CD4-positive, alpha-beta T cell treated with Interleukin-21 for 1 hour (primary cell): ENCODE measurements at places on chromosomes 5 and 9.
A peak's percentile ranks its signal among the peaks of the same experiment; 100 is the strongest.

DNA sequence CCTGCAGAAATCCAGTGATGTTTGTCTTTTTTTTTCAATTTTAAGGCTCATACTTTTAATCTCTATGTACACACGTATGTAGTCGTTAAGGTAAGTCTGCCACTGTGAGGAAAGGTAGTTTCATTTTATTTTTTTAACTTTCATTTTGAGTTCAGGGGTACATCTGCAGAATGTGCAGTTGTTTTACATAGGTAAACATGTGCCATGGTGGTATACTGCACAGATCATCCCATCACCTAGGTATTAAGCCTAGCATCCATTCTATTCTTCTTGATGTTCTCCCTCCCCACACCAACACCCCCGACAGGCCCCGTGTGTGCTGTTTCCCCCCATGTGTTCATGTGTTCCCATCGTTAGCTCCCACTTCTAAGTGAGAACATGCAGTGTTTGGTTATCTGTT, 19.7 kb downstream of the MUSK start:
- no peak for DNase-seq

- no peak for DNase-seq
Measured at GRCh38 chr9:129434187-129434586, 186.7 kb downstream of the C9orf50 start.

DNA sequence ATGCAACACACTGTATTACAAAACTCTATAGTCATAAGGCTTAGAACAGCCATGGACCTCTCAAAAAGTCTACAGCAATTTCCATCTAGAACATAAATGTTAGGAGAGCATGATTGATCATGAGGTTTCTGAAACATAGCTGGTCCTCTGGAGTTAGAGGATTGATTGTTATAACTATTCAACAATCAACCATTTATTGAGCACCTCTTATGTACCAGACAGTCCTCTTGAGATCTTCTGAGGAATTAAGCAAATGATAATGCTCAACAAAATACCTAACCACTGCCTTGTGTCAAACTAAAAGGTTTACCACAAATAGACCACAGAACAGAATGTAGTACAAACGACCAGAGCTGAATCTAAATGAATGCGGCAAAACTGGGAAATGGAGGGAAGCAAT, 3.4 kb upstream of the AGTPBP1 start:
- no peak for DNase-seq

GRCh38 chr9:124869466-124869985, 7.6 kb downstream of the ARPC5L start:
- no peak for DNase-seq

- DNase-seq, result no peak
Measured at GRCh38 chr5:7394889-7395431, 978 bp upstream of the ADCY2 start.

DNA sequence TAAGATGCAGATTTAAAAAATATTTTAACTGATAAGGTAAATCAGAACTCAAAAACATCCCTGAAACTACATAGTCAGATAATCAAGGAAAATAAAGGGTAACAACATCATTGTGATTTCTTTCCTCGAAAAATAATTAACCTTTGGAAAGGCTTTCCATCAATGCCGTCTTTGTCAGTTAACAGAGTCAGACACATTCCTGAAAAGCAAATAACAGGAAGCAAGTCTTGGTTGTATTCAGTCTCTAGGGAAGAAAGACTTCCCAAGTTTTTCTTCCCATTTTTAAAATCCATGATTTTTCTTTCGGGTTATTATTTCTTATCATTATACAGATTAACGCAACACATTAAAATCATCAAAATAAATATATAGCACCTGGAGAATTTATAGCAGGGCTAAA, 256.4 kb upstream of the CDH6 start:
- DNase-seq, result no peak

GRCh38 chr9:6072453-6072852, 57.0 kb upstream of the RANBP6 start:
- no peak for DNase-seq

DNA sequence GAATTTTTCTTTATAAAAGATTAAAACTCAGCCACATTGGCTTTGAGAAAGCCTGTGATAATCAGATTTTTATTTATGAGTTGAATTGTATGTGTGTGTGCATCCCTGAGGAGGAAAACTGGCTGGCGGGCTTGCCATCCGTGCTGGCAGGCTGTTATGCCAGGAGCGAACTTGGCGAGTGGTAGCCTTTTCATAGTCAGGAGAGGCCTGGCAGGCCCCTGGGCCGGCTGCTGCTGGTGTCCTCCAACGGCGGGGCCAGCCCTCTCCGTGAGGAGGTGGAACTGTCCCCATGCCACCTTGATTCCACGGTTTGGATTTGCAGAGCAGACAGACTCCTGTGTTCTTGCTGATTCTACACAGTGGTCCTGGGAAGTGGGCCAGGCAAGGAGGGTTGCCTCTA, 43.3 kb downstream of the ZNF618 start:
- no peak for DNase-seq

GRCh38 chr9:10008101-10008799, 604.6 kb downstream of the PTPRD start:
- DNase-seq, result no peak

GRCh38 chr9:114365194-114365593, 22.6 kb downstream of the AKNA start:
- DNase-seq, result no peak

GRCh38 chr5:138339091-138339456, 1.0 kb downstream of the FAM53C start:
- DNase-seq, result no peak

DNA sequence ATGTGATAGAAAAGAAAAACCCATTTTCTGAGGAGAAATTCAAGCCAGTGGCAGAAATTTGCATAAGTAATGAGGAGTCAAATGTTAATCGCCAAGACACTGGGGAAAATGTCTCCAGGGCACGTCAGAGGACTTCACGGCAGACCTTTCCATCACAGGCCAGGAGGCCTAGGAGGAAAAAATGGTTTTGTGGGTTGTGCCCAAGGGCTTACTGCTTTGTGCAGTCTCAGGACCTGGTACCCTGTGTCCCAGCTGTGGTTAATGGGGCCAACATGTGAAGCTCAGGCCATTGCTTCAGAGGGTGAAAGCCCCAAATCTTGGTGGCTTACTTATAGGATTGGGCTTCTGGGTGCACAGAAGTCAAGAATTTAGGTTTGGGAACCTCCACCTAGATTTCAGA, 54.8 kb upstream of the ADAMTS2 start:
- no peak for DNase-seq

DNA sequence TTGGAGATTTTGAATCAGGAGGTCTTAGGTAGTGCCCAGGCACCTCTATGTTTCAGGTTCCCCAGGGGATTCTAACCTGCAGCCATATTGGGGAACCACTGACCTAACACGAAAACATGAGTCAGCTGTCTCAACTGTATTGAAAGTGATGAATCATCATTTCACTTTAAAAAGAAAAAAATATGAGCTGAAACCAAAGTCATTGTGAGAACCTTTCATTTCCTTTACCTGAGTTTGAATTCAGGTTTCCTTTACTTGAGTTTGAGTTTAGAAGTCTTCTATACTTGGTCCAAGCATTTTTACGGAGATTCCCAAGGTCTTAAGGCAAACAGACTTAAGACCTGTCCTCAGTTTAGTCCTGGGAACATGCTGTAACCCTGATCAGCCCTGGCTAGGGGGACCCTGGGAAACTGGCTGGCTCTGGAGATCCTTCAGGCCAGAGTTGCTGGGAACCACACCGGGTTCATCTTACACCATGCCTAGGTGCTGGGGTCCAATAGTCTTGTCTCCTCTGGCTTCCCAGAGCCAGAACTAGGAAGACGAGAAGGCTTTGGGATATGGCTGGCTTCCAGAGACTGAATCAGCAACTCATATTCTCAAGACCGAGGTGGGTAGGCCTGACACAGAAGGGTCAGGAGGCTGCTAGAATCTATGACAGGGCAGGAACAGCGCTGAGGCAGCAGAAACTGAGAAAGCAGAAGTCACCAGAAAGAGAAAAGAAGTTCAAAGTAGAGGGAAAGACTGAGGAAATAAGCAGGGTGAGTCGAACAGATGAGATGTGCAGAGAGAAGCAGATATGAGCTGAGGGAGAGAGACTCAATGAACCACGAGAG, 16.4 kb upstream of the PDCD1LG2 start:
- peak; percentile 17 for DNase-seq

- DNase-seq, result no peak
Measured at GRCh38 chr9:135561391-135562234, at the start of gene PAEP. Gene PAEP (plus strand): TSS chr9:135561756.

GRCh38 chr9:120922404-120923195, 4.0 kb downstream of the TRAF1 start:
- DNase-seq, result peak; percentile 27

GRCh38 chr9:72537011-72537545, 15.7 kb downstream of the TMC1 start:
- DNase-seq, result no peak

DNA sequence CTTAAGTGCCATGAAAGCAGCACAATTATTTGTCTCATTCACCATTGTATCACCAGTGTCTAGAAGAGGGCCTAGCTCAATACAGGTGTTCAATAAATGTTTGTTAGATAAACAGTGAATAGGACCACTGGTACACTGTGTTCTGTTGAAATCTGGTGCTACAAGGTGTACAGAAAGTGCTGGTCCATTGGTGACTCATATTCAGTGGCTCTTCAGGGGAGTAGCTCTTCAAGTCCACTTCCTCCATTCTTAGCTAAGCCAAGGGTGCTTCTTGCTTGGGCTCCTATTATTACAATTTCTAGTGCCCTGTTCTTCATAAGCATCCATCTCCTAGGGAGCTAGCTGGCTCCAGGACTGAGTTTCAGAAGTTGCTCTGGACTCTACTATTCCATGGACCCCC, 6.4 kb upstream of the FCHO2 start:
- no peak for DNase-seq

GRCh38 chr9:98099898-98100297, 19.1 kb downstream of the TRIM14 start:
- DNase-seq, result peak; percentile 36

- DNase-seq, result no peak
Measured at GRCh38 chr9:81002906-81003305, 686.4 kb downstream of the TLE1 start.

DNA sequence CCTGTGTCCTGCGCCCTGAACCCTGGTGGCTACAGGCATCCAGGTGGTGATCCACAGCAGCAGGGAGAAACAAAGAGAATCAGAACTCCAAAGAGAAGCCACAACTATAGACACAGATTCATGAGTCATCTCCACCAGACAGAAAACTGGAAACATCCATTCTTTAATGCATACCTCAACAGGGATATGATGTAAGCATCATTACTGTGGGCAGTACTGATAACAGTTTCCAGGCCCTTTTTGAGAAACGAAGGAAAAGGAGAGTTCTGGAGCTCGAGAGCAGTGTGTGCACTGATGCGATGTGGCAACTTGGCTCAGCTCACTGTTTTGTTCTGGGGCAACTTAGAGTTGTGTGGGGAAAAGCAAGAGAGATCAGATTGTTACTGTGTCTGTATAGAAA, 215.6 kb upstream of the ADAMTS16 start:
- no peak for DNase-seq

GRCh38 chr5:107539726-107540330, 130.9 kb downstream of the EFNA5 start:
- DNase-seq, result peak; percentile 14

DNA sequence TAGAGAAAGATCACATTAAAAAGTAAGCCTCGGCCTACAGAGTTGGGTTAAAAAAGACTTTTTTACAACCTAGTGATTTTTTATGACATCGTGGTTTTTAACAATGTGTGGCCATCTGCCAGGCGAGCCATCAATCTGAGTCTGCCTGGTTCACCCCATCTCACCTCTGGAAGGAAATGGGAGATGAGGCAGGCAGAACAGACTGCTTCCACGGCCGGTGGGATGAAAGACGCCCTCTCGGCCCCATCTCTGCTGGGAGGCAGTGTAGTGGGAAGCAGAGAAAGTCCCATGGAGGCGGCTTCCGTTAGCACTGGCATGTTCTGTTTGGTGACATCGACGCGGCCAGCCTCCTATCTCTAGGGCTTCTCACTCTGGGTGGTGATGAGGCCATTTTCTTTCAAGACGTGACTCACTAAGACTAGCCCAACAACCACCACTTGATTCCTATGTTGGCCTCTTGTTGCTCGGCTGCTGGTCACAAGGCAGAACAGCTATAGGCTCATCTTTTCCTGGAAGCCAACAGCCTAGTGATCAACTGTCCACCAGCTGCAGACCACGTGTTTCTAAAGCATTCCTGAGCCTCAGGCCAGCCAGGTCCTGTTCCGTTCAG, 132.4 kb upstream of the OTULINL start:
- no peak for DNase-seq

- no peak for DNase-seq
Measured at GRCh38 chr5:8289779-8290178, 420.8 kb downstream of the MTRR start.

DNA sequence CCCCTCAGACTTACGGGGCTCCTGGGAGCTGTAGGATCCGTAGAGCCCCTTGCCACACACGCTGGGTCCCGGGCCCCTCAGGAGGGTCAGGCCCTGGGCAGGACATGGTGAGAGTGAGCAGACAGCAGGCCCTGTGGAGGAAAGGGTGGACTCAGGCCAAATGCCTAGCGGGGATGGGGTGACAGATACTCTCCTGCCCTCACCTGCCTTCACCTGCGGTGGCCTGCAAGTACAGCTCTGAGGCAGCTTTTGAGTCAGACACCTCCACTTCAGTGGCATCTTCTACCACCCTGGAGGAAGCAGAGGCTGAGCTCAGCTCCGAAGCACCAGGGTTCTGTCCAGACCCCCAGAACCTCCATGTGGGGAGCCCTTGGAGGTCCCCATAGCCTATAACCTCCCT, 26.2 kb downstream of the SLC35A4 start:
- DNase-seq, result no peak

DNA sequence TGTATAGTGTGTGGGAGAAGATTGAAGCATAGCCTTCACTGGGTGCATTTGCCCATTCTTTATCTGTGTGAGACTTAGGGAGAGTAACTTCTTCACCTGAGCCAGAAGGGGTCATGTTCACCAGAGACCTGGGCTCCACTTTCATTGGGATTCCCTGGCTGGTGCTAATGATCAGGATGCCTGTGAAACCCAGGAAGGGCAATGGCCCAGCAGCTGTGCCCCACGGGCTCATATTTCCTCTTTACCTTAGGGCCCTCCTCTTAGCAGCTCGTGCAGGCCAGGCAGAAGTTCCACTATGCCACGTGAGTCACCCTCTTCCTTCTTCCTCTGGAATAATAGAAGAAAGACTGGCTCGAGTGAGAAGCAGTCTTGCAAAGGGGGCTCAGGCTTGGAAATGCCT, 5.0 kb downstream of the PPARGC1B start:
- DNase-seq, result no peak

- DNase-seq, result no peak
Measured at GRCh38 chr9:116497095-116497890, 189.8 kb upstream of the TRIM32 start.
